ENCODE measurements at places on chromosomes 3 and 15.
A peak's percentile ranks its signal among the peaks of the same experiment; 100 is the strongest.

GRCh38 chr3:127438951-127439350 is 151.1 kb upstream of the PRR20G start:
- no peak for DNase-seq

- DNase-seq = peak; percentile 51
These were observed 38.4 kb downstream of the CCDC33 start for GRCh38 chr15:74274470-74275038.

DNA sequence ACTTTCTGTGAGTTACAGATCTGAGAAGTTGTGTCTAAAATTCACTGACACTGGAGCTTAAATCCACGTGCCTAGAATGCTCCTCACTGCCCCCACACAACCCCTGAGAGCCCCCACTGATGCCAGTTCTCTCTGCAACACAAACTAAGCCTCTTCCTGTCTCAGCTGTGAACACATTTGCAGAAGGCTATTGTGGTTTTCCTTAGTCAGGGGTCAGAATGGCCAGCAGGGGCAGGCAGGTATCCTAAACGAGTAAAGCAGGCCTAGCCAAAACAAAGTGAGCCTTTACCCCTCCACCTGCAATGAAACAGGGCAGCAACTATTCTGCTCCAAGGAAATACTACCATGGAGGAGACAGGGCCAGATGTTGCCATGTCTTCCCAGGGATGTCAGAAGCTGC is 78.6 kb downstream of the FHIT start:
- peak; percentile 16 for DNase-seq

DNA sequence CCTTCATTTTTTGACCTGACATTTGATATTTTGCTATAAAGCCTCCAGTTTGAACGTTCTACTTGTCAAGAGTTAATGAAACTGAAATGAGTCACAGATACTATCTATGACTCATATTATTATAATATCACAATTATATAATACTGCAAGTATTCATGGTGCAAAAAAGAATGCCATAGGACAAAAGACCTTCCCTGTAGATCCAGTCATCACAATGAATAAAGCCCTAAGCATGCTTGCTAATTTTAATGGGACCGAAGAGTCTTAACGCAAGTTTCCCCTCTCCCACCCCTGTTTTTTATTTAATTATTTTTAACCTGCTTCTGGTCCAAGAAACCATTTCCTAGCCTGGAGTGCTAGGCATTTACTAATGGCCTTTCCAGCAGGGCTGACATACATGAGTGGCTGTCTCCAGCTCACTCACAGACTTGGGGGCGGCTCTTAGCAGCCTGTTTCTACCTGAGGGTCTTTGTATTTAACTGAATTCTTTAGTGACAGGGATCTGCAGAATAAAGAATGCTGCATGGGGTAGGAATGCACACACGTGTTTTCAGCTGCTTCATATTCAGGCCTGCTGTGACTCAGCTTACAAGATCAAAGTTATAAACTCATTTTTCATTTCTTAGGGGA is 61.2 kb downstream of the THBS1 start:
- peak; percentile 2 for DNase-seq

DNA sequence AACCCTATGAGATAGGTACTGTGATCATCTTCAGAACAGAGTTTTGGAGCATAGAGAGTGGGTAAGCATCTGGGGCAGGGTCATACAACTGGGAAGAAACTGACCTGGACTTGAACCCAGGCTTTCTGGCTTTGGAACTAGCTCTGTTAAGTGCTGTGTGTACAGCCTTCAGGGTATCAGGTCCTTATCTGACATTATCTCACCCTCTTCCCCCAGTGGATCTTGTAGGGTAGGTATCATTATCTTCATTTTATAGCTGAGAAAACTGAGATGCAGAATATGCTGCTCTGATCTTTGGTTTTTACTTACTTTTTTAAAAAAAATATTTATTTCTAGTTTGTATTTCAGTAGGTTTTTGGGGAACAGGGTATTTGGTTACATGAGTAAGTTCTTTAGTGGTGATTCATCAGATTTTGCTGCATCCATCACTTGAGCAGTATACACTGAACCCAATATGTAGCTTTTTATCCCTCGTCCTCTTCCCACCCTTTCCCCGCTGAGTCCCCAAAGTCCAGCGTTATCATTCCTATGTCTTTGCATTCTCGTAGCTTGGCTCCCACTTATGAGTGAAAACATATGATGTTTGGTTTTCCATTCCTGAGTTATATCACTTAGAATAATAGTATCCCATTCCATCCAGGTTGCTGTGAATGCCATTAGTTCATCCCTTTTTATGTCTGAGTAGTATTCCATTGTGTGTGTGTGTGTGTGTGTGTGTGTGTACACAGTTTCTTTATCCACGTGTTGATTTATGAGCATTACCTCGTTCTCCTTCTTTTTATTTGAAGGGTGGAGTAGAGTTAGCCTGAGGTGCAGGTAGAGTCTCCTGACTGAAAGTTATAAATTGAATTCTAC is 271.2 kb downstream of the PTPRG start:
- no peak for DNase-seq

DNA sequence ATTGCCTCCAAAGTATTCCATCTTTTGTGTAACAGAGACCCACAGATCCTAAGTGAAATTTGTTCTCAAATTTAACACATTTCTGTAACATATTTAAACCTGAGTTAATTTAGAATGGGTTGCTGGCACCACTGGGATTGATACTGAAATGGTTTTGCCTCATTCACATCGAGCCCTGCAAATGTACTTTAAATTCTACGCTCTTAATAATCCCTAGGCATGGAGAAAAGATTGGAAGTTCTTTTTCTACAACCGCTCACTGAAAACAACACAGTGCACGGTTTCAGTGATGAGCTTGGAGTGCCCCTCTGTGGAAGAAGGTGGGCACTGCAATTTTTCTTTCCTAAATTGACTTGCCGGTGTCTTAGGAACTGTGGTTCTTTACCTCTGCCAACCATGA is 109.9 kb upstream of the ATP11B start:
- peak; percentile 83 for DNase-seq

DNA sequence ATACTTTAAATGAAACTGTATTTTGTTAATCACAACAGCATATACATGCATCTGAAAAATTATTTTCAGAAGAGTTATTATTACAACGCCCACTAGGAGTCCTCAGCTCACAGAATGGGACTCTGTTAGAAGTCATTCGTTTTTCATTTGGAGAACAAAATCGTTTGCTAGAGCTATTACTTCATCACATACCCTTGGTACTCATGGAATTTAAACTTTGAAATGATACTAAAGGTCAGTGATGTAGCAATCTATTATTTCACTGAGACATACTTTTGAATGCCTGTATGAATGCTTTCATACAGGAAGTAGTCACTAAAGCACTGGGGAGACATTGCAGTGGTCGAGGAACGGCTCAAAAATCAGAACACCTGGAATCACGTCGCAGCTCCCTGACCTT is 198.1 kb downstream of the MBNL1 start:
- peak; percentile 50 for DNase-seq

DNA sequence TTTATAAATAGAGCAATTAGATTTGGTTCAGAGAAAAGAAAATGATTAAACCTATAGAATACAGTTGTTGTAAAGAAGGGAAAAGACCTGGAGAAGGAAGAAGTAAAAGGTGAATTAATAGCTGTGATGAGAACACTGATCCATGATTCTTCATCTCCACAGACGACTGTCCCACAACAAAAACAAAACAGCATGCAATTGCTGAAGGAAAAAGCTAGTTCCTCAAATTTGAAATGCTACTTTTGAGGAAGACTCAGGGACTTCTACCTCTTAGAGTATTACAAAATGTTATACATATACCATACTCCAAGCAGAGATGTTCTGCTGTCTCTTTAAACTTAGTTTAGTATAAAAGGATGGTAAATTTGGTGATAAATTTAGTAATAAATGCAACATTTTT is 21.5 kb downstream of the ALCAM start:
- peak; percentile 6 for DNase-seq

GRCh38 chr3:58471025-58471887 is 20.6 kb upstream of the KCTD6 start:
- DNase-seq = peak; percentile 87

GRCh38 chr3:53318522-53318921 is 28.8 kb downstream of the DCP1A start:
- DNase-seq = no peak

GRCh38 chr3:23489300-23490158 is 286.4 kb downstream of the UBE2E2 start:
- DNase-seq = no peak

- DNase-seq = no peak
These were observed 40.3 kb downstream of the SEMA5B start for GRCh38 chr3:122987231-122987630.

DNA sequence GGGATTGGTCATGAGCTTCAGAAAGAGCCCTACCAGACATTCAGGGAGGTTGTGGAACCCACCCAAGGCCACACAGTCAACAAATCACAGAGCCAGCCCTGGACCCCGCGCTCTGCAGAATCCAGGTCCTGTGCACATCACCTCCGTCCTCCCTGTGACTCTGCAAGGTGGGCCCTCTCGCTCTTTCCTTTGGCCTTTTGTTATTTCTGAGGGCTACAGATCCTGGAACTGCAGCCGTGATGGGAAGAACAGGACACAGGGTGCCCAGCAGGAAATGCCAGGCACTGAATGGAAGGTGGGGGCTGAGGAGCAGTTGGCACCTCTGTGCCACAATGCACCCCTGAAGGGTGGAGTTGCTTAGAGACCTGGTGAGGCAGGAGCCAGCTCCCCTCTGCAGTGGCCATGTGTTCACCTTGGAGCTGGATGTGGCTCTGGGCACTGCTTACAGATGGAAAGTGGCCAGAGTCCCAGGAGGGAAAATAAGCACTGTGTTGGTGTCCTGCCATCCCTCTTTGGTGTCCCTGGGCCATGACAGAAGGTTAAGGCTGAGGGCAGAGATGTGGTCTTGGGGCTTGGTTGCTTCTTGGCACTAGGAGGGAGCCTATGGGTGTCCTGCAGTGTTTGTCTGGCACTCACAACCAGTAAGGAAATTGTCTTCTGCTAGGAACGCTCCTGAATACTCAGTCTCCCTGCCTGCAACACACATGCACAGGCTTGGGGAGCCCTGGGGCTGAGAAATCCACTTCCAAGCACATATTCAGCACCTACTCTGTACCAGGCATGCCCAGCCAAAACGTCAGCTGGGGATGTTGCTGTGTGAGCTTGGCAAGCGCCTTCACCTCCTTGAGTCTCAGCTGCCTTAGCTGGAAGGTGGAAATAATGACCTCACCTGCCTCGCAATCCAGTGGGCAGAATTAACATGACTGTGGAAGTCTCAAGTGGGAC is 98.0 kb upstream of the SLC6A6 start:
- no peak for DNase-seq

DNA sequence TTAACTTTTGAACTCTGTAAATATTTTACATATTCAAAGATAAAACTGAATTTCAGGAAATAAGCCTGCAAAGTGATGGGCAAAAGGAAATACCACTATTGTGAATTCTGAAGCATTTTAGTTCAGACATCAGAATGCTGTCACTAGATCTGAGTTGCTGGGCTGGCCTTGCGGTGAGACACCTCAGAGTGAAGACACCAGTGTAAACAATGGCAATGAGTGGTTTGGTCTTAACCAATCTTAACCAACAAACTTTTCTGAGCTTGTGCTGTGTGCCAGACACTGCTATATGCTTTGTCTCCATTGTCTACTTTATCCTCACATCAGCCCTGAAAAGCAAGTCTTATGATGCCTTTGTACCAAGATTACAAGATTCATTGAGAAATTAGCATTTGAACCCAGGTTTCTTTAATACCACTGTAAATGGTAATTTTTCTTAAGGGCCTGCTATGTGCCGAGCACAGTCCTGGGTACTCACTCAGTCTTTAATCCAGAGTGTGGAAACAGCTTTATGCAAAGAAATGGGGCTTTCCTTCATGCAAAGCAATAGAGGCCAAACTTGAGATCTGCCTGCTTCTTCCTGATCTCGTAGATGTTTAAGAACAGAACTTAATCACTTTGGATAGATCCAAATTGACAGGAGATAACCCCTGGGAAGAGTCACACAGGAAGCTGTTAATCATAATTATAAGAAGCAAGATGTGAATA is 55.0 kb downstream of the TMEM39A start:
- no peak for DNase-seq

- DNase-seq = peak; percentile 90
These were observed 47.7 kb upstream of the GYG1 start for GRCh38 chr3:148943506-148944205.

DNA sequence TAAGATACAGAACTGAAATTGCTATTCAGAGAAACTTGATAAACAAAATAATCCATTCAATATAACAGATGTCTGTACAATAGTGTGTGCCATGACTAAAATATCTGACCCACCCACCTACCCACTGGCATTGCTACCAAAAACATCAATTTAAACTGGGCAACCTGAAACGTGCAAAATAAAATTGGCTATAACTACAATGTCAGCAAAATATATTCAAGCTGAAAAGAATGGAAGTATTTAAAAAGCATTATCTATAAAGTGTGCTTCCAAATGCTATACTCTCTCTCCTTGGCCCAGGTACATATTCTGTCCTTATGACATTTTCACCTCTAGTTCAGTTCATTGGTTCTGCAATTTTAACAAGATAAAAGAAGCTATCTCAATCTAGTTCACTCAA is 379.6 kb upstream of the ATP11B start:
- DNase-seq = no peak

GRCh38 chr3:138438896-138439295 is 4.5 kb downstream of the ESYT3 start:
- no peak for DNase-seq

GRCh38 chr3:17820704-17821103 is 78.3 kb upstream of the TBC1D5 start:
- DNase-seq = no peak

- peak; percentile 11 for DNase-seq
These were observed 39.5 kb upstream of the UBE3A start for GRCh38 chr15:25478313-25478712.

- DNase-seq = no peak
These were observed 5.5 kb upstream of the ANO10 start for GRCh38 chr3:43627360-43627759.

GRCh38 chr3:74465715-74466410 is 148.6 kb downstream of the CNTN3 start:
- no peak for DNase-seq

DNA sequence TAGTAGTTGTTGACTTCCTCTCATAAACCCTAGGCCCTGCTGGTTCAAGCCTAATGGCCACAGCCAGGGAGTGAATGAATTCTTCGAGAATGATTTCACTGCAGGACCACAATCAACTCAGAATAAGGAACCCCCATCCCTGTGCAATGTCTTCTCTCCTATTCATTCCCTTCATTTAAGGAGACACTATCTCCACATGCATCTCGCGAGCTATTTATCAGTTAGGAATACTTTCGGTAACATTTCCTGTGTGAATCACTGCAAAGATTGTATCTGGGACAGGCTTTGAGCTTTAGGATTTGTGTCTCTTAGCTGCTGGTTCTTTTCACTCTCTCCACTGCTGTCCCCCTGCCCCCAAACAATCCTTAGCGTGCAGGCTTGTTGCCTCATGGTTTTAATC is 94.4 kb downstream of the MYLK start:
- DNase-seq = no peak

- peak; percentile 95 for DNase-seq
These were observed at the start of gene DNAJC13 for GRCh38 chr3:132416807-132417694. Gene DNAJC13, plus strand, starts transcription at chr3:132417502. Its CDS starts 17,049 bp downstream, at chr3:132434551.

DNA sequence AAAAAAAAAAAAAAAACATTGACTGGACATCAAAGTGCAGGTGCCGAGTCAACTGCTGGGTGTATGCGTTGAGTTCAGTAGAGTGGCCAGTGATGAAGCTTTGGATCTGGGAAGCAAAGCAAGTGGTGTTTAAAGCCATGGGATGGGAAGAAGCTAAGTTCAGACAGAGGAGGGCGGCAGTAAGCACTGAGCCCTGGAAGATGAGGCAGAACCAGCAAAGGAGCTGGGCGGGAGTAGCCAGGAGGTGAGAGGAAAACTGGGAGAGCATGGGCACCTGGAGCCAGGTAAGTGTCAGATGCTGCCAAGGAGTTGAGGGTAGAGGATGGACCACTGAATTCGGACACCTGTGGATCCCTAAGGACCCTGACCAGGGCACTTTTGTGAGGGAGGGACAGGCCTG is 11.4 kb upstream of the GNAI2 start:
- DNase-seq = no peak

All from DMS53 (cell line).